Kidney (tissue), 22 donors: ENCODE measurements at places on chromosomes 11 and 22. TPM values are rescaled to one million over a fixed set of nuclear protein-coding genes. Genes with fewer than 3 reads are reported as not detected.

- no peak for DNase-seq
- H3K27ac ChIP-seq = no peak overlapping the region
- peaks cover 2% of the 10 kb centered on the region for H3K36me3 ChIP-seq
- H3K27me3 ChIP-seq = no peaks in the 10 kb centered on the region
- H3K4me3 ChIP-seq = no peak overlapping the region
- H3K4me1 ChIP-seq = no peaks in the 10 kb centered on the region
These were observed 12.2 kb upstream of the CCDC89 start for GRCh38 chr11:85698195-85698594.

- H3K27ac ChIP-seq = no peak overlapping the region
- H3K4me3 ChIP-seq = no peak overlapping the region
- H3K36me3 ChIP-seq = no peaks in the 10 kb centered on the region
- no peaks in the 10 kb centered on the region for H3K4me1 ChIP-seq
- DNase-seq = no peak
These were observed 116.2 kb upstream of the ALX4 start for GRCh38 chr11:44426119-44426518.

DNA sequence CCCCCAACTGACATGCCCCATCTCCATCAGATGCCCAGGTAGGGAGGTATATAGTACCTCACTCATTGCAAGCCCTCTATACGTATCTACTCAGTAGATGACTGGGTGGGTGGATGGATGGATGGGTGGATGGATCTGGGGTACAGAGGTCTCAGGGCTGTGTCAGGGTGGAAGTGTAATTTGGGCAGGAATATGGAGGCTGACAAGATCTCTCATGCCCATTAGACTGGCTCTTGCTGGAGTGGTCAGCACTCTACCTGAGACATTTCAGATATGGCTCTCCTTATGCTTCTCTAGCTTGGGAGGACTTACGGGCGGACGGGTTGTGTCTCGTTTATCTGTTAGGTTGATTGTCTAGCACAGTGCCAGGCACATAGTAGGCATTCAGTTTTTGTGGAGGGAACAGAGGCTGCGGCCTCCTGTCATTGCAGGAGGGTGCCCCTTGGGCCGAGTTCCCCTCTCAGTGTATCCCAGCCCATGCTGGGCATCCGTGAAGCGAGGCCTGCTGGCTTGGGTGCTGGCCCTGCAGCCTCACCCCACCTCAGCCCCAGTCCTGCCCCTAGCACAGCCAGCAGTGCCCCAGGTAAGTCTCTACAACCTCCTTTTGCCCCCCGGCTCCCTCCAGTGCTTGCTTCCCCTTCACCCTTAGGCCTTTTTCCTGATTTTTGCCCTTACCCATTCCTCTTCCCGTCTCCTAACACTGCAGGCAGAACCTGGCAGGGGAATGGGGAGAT lies 13.7 kb downstream of the ROBO3 start:
- no peak for DNase-seq
- no peak overlapping the region for H3K4me3 ChIP-seq
- no peaks in the 10 kb centered on the region for H3K36me3 ChIP-seq

DNA sequence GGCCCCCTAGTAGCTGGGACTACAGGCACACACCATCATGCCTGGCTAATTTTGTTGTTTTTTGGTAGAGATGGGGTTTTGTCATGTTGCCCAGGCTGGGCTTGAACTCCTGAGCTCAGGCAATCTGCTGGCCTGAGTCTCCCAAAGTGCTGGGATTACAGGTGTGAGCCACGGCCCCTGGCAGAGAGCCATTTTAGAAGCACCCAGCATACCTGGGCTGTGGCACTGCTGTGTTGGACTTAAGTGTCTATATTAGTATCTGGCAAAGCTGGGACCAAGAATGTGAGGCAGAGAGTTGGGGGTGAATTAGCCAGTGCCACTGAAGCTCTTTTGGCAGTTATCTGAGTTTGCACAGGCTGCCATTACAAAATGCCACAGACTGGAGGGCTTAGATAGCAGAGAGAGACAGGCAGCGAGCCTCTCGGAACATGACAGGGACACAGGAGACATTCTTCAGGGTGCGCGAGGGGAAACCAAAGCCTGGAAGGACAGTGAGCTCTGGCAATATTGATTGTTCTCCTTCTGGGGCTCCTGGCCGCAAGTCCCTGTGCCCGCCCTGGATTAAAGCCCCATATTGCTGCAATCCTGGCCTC lies 87.7 kb upstream of the ALX4 start:
- no peak for DNase-seq
- no peaks in the 10 kb centered on the region for H3K36me3 ChIP-seq
- no peaks in the 10 kb centered on the region for H3K27me3 ChIP-seq
- no peak overlapping the region for H3K4me3 ChIP-seq

The HTR3B gene
- 0.16 TPM for total RNA-seq

GRCh38 chr11:94567181-94567670 lies at the start of gene PIWIL4:
Gene PIWIL4 (plus strand): TSS chr11:94567368. CDS start chr11:94567519, 151 bp downstream.
- H3K27me3 ChIP-seq = no peaks in the 10 kb centered on the region
- no peak within 1 kb of the TSS for H3K4me3 ChIP-seq
- H3K27ac ChIP-seq = no peak within 1 kb of the TSS
- H3K4me1 ChIP-seq = no peaks in the 10 kb centered on the region

DNA sequence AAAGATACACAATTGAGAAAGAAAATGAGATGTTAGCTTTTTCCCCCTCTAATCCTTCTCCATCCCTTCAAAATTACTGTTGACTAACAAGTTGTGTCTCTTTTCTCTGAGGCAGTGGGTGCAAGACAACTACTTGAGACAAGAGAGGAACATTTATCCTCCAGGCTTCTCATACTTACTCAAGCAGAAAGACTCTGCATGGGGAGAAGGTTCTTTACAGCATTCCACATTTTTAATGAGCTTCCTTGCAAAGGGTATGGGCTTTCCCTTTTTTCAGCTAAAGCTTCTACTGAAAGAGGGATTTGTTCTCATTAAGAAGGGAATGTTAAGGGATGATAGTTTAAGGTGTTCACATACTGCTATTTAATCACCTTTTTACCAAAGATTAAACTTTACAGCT lies 47.8 kb downstream of the PAX6 start:
- no peak for DNase-seq
- no peak overlapping the region for H3K27ac ChIP-seq
- no peak overlapping the region for H3K4me3 ChIP-seq
- no peaks in the 10 kb centered on the region for H3K27me3 ChIP-seq
- H3K4me1 ChIP-seq = no peaks in the 10 kb centered on the region

DNA sequence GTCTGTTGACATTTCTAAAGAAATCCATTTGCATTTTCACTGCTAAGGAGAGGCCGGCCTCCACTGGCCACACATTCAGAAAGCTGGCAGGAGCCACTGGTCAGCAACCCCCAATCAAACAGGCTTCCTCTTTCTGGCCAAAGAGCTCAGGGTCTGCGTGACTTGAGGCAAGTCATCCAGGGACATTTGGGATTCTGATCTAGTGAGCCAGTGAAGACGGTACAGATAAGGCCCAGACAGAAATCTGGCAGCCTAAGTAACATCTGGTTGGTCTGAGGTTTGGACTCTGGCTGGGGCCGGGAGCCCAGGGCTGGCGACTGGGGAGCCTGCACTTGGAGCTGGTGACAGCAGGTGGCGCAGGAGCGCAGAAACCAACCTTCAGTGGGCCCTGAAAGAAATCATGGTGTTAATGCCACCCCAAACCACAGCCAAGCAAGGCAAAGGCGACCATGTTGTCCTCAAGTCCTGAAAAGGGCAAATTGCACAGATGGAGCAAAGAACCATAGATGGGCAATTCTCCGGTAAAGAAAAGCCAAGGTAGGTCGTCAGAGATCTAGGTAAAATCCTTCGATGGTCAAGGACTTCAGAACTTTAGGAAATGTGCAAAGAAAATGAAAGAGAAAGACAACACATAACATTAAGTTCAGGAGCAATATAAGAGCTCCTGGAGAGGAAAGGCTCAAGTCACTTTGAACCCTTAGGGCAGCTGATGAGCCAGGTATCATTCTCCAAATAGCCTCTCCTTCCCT lies 99.4 kb upstream of the BLID start:
- no peaks in the 10 kb centered on the region for H3K27me3 ChIP-seq
- H3K4me3 ChIP-seq = no peak overlapping the region
- DNase-seq = peak; percentile 75
- H3K4me1 ChIP-seq = peaks cover 1% of the 10 kb centered on the region
- no peaks in the 10 kb centered on the region for H3K36me3 ChIP-seq
- H3K27ac ChIP-seq = no peak overlapping the region

DNA sequence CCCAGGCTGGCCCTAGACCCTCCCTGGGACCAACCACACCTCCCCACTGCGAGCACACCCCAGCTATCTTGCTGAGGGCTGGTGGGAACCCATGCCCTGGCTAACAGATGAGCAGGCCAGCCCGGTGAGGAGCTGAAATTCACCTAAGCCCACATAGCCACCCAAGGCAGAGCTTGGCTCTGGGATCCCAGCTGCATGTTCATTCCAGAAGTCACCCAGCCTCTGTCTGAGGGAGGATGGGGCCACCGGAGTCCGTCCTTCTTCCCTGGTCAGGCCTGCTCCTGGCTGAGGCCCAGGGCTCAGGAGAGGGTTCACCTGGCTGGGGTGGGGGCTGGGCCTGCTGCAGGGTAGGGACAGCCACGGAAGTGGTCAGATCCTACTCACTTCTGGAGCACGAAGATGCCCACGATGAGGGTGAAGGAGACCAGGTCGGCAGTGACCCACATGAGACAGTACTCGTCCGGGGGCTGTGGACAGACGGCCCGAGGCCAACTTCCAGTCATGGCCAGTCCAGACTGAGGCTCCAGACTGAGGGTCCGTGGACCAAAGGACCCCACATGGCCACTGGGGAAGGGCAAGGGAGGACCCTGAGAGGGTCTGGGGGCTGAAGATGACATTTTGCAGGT lies 6.6 kb upstream of the KLHL35 start:
- DNase-seq = no peak
- no peaks in the 10 kb centered on the region for H3K4me1 ChIP-seq
- H3K27me3 ChIP-seq = peaks cover 2% of the 10 kb centered on the region
- H3K4me3 ChIP-seq = no peak overlapping the region
- H3K36me3 ChIP-seq = no peaks in the 10 kb centered on the region

- H3K4me3 ChIP-seq = no peak overlapping the region
- H3K4me1 ChIP-seq = no peaks in the 10 kb centered on the region
- DNase-seq = no peak
- no peak overlapping the region for H3K27ac ChIP-seq
These were observed 106.7 kb downstream of the MORC2 start for GRCh38 chr22:30861688-30862552.

DNA sequence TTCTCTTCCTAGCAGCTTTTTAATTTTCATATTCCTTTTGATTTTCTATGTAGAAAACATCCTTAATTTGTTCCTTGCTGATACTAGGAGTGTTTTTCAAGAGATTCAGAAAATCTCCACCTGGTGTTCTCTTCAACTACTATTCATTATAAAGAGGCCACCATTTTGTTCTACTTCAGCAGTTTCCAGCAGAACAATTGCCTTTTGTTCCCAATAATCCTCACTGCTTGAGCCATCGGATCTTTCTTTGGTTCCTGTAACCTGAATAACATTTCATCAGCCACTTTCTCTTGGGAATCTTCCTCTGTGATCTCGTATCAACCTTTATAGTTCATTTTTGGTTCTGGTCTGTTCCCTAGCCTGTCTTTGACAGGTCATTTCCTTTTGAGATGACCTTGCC lies 1.8 kb upstream of the OR10A5 start:
- H3K27ac ChIP-seq = no peak overlapping the region
- no peak for DNase-seq
- no peaks in the 10 kb centered on the region for H3K27me3 ChIP-seq
- H3K4me3 ChIP-seq = no peak overlapping the region

GRCh38 chr11:62427630-62428233 lies 8.9 kb downstream of the SCGB1A1 start:
- H3K27me3 ChIP-seq = no peaks in the 10 kb centered on the region
- no peak for DNase-seq
- peaks cover 6% of the 10 kb centered on the region for H3K4me1 ChIP-seq
- no peak overlapping the region for H3K4me3 ChIP-seq
- no peaks in the 10 kb centered on the region for H3K36me3 ChIP-seq

DNA sequence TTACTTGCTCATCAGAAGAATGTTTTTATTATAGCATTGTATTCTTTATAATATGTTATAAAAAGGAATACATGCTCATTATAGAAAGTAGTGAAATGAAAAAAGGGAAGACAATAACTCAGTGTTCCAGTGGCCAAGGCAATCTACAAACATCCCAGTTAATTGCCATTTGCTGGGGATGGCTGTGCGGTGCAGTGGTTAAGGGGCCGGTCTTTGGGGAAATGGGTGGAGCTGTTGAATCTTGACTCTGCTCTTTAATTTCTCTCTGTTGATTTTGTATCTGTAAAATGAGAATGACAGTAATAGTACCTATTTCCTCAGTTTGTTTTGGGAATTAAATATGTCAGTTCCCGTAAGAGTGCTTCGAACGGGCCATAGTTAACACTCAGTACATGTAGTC lies 212.7 kb upstream of the TBCEL start:
- no peak for DNase-seq
- no peaks in the 10 kb centered on the region for H3K4me1 ChIP-seq
- no peaks in the 10 kb centered on the region for H3K27me3 ChIP-seq
- H3K27ac ChIP-seq = no peak overlapping the region
- H3K36me3 ChIP-seq = no peaks in the 10 kb centered on the region

The CEP57 gene
- total RNA-seq = 33.4 TPM

DNA sequence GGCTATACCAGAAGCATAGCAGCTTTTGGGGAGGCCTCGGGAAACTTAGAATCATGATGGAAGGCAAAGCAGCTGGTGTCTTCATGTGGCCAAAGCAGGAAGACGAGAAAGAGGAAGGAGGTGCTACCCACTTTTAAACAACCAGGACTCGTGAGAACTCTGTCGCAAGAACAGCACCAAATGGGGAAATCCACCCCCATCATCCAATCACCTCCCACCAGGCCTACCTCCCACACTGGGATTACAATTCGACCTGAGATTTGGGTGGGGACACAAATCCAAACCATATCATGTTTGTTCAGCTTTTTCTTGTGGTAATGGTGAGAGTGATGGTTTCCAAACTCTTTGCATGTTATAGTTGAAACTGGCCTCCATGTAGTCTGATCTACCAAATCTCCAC lies 32.5 kb upstream of the OR10D3 start:
- no peaks in the 10 kb centered on the region for H3K4me1 ChIP-seq
- H3K27me3 ChIP-seq = no peaks in the 10 kb centered on the region
- DNase-seq = no peak
- H3K27ac ChIP-seq = no peak overlapping the region

The DMC1 gene
- 0.66 TPM for total RNA-seq

The UFD1 gene
- 56.2 TPM for total RNA-seq

The MUC6 gene
- total RNA-seq = 3.0 TPM

DNA sequence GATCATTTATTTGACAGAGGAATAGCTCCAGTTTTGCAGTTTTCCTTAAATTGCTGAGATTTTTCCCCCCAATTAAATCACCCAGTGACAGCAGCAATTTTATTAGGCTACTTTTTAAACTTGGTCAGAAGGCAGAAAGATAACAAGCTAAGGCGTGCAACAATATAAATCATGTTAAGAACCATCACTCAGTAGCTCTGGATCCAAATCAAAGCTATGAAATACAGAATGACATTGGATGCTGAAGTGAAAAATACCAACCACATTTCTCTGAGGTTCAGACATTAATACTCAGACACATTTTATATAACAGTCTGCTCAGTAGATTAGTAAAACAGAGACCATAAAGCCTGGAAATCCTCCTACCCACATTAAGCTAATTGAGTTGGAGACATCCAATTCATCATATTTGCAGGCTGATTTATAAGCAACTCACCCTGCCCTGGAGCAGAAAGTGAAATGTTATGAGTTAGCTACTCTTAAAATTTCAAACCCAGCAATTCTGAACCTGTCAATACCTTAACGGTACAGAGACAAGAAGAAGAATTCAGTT lies 1108.4 kb downstream of the DLG2 start:
- DNase-seq = no peak
- H3K4me1 ChIP-seq = no peaks in the 10 kb centered on the region
- no peak overlapping the region for H3K27ac ChIP-seq
- no peaks in the 10 kb centered on the region for H3K27me3 ChIP-seq
- H3K4me3 ChIP-seq = no peak overlapping the region
- H3K36me3 ChIP-seq = no peaks in the 10 kb centered on the region
